Transverse colon (tissue), 4 donors: ENCODE measurements at places on chromosomes 2 and 18. TPM values are rescaled to one million over a fixed set of nuclear protein-coding genes. Genes with fewer than 3 reads are reported as not detected.

The ITGAV gene
- total RNA-seq, result 55.0 TPM

The ALK gene
- 0.82 TPM for total RNA-seq

The RAB6C gene
- total RNA-seq, result not detected

The FMNL2 gene
- 31.4 TPM for total RNA-seq
